Stimulated activated CD8-positive, alpha-beta memory T cell treated with anti-CD3 and anti-CD28 coated beads, Interleukin-7, amount 100 ng/mL, for 4 hours (primary cell): ENCODE measurements at places on chromosomes 2 and 18.

DNA sequence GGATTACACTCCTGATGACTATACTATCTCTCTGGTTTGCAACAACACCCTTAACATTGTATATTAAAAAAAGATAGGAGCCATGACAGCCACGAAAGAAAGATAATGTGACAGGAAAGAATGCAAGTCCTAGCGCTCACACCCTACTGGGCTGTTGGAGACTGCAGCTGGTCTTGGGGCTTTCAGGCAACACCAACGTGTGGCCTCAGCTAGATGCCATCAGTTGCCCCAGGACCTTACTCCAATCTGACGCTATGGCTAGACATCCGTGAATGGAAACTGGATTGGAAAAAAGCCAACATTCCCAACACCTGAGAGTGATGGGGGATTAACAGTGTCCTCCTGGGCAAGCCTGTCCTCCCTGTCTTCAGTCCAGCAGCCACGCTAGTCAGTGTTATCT is 357.4 kb upstream of the GULP1 start:
- no peak for DNase-seq

DNA sequence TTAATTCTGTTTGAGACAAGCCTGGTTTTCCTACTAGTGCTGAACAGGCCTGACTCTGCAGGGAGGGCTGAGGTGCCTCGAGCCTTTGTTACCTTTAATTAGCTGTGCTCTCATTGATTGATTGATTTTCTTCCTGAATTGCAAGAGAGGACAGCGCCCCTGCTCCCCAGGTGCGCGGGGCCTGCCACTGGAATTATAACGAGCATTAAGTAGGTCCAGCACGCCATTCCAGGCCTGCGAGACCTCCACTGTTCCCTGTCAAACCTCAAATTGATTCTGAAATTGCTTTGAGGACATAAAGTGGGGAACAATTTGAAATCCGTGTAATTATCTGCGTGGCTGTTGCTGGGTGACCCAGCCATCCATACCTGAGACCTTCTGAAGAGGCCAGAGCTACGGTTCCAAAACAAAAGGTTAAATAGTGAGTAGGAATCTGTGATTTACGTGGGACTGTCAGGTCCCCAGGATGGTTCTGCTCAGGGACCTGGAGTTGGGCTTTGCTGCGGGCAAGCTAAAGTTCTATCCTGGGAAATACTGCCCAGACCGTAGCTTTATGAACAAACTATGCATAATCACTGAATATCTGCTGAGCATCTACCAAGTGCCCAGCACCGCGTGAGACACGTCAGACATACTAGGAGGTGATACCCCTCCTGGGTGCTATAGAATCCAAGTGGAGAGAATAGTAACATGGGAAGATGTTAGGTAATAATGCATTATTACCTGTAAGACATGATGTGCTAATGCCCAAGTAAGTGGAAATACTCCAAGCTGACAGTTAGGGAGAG is 104.1 kb downstream of the ZBTB7C start:
- no peak for DNase-seq

DNA sequence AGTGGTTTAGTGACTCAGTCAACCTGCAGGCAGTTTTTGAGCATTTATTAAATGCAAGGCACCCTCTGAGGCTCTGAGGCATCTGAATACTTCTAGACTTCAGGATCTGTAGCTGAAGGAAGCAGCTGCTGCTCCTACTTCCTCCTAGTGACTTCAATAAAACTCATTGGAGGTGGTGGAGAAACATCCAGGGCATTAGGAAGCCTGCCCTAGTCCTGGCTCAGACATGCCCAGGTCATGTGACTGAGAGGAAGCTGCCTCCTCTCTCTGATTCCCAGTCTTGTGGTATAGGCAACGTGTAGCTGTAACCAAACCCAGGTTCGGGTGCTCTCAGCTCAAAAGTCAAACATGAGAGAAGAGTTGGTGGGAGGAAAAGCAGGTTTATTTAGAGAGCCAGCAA is 287.2 kb upstream of the GYPC start:
- no peak for DNase-seq

GRCh38 chr2:226115102-226115831 is 684.4 kb downstream of the IRS1 start:
- DNase-seq = no peak

DNA sequence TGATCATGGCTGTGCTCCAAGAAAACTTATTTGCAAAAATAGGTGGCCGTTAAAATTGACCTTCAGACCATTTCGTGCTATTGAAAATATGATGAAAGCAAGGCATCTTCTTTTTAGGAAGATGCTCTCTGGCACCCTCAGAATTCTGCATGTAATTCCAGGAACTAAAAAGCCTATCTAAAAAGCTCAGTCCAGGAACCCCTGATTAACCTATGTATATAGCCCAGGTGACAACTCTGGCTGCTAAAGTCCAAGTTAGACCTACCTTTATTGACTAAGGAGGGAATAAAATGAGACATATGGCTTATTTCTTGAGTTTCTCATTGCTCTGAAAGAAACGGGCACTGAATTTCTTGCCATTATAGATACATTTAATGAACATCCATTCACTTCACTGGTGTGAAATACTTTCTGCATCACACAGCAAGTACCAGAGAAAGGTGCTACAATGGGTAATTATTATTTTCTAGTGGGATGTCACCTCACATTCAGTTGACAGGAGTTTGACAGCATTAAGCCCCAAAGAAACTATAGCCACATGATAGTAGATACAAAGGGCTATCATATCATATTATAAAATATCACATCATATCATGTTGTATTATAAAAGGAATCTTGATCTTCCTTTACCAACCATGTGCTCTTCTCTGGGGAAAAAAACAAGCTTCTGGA is 83.8 kb downstream of the EPHA4 start:
- DNase-seq = no peak

GRCh38 chr2:132424526-132425121 is 8.0 kb downstream of the GPR39 start:
- DNase-seq = no peak

GRCh38 chr2:45119855-45120254 is 110.6 kb upstream of the SIX2 start:
- no peak for DNase-seq
